ENCODE measurements at places on chromosomes 2 and 18. TPM values are rescaled to one million over a fixed set of nuclear protein-coding genes. Genes with fewer than 3 reads are reported as not detected.

SLC16A14 gene
- polyA plus RNA-seq, result not detected

COL4A4 gene
- polyA plus RNA-seq, result not detected

DNAJC5G gene
- not detected for polyA plus RNA-seq

DNA sequence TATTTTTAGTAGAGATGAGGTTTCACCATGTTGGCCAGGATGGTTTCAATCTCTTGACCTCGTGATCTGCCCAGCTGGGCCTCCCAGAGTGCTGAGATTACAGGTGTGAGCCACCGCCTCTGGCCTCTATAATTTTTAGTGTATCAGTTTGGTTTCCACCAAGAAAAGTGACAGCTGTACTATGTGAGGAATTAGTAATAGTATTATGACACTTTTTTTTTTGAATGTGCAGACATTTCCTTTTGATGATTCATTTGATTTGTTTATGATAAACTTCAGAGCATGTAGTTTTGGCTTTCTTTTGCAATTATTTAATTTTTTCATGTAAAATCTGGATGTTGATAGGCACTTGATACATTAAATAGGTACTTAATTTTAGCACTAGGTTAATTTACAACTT is 61.5 kb downstream of the PTPN4 start:
- no peak overlapping the region for H3K27ac ChIP-seq
- no peak for DNase-seq
- H3K36me3 ChIP-seq, result no peaks in the 10 kb centered on the region
- H3K27me3 ChIP-seq, result no peaks in the 10 kb centered on the region

DNA sequence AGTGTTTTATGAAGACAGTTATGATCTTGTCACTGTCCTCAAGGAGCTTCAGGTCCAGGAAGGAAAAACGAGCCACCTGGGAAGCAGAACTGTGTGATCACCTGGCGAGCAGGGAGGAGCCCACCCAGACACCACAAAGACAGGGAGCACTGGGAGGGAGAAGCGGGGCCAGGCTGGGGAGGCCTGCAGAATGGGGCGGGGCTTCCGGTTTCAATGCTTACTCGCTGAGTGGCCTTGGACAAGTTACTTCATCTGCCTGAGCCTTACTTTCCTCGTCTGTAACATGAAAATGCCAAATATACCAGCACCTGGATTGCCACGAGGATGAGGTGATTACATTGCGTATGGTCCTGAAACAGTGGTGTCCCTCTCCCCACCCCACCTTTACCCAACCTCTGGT is 227.5 kb downstream of the ANKRD30B start:
- no peak for DNase-seq
- no peaks in the 10 kb centered on the region for H3K27me3 ChIP-seq
- H3K36me3 ChIP-seq, result no peaks in the 10 kb centered on the region
- H3K27ac ChIP-seq, result no peak overlapping the region

- H3K27ac ChIP-seq, result no peak overlapping the region
- no peaks in the 10 kb centered on the region for H3K36me3 ChIP-seq
- no peak for DNase-seq
- H3K4me1 ChIP-seq, result no peaks in the 10 kb centered on the region
- no peak overlapping the region for H3K4me3 ChIP-seq
Observed at GRCh38 chr18:37838083-37838482, 272.5 kb upstream of the CELF4 start.

CSRNP3 gene
- polyA plus RNA-seq, result not detected

GRCh38 chr2:218819093-218819492 is 12.5 kb downstream of the PRKAG3 start:
- H3K27ac ChIP-seq, result no peak overlapping the region
- no peak overlapping the region for H3K4me3 ChIP-seq
- DNase-seq, result no peak
- no peaks in the 10 kb centered on the region for H3K36me3 ChIP-seq

- H3K27me3 ChIP-seq, result no peaks in the 10 kb centered on the region
- H3K27ac ChIP-seq, result no peak overlapping the region
- DNase-seq, result no peak
- H3K4me3 ChIP-seq, result no peak overlapping the region
- no peaks in the 10 kb centered on the region for H3K36me3 ChIP-seq
Observed at GRCh38 chr2:123101434-123101833, 923.7 kb upstream of the CNTNAP5 start.

VWC2L gene
- not detected for polyA plus RNA-seq

DNA sequence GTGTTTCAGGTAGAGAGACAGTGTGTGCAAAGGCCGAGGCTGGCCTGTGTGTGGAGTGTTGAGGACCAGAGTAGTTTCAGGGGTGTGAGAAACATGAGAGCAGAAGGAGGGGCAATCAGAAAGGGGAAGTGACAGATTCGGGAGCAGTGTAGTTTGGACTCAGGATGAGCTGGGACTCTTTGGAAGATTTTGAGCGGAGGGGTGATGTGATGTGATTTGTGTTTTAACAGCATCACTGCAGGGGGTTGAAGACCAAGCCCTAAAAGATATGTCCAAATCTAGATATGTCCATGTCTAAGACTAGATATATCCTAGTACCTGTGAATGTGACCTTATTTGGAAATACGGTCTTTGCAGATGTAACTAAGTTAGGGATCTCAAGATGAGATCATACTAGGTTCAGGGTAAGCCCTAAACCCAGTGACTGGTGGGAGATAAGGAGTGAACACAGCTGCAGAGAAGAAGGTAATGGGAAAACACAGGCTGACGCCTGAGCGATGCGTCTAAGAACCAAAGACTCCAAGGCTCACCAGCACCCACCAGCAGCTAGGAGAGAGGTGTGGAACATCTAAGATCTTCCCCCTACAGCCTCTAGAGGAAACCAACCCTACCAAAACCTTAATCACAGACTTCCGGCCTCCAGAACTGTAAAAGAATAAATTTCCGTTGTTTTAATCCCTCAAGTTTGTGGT is 38.5 kb upstream of the MYO3B start:
- DNase-seq, result no peak
- H3K4me3 ChIP-seq, result no peak overlapping the region
- H3K4me1 ChIP-seq, result no peaks in the 10 kb centered on the region
- no peak overlapping the region for H3K27ac ChIP-seq
- no peaks in the 10 kb centered on the region for H3K36me3 ChIP-seq
- no peaks in the 10 kb centered on the region for H3K27me3 ChIP-seq

- no peak overlapping the region for H3K4me3 ChIP-seq
- no peak for DNase-seq
- H3K4me1 ChIP-seq, result peaks cover 7% of the 10 kb centered on the region
- peaks cover 4% of the 10 kb centered on the region for H3K27me3 ChIP-seq
Observed at GRCh38 chr2:232876978-232877441, 6.9 kb downstream of the SNORC start.

GRCh38 chr2:99678625-99679024 is 188.8 kb upstream of the REV1 start:
- H3K36me3 ChIP-seq, result no peaks in the 10 kb centered on the region
- no peaks in the 10 kb centered on the region for H3K4me1 ChIP-seq
- H3K4me3 ChIP-seq, result no peak overlapping the region

DNA sequence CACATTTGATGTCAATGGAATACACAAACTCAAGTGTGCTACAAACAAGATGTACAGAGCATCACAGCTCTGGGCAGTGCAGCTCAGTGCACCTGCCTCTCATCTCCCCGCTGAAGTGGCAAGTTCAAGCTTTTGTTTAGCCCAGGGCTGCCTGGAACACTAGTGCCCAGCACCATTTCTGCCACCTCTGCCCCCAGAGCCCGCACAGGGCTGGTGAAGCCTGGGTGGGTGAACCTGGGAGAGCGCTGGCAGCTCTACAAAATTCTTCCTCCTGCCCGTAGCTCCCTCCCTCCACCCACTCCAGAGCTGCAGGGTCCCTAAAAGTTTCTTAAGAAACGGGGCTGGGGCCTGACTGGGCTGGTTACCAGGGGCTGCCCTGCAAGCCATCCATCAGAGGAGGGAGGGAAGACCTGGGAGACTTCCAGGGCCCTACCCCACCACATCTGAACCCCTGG is 1.5 kb downstream of the HES6 start:
- no peak for DNase-seq
- H3K4me1 ChIP-seq, result peaks cover 12% of the 10 kb centered on the region
- no peak overlapping the region for H3K4me3 ChIP-seq
- no peak overlapping the region for H3K27ac ChIP-seq
- no peaks in the 10 kb centered on the region for H3K36me3 ChIP-seq
- H3K27me3 ChIP-seq, result peaks cover 8% of the 10 kb centered on the region

DNA sequence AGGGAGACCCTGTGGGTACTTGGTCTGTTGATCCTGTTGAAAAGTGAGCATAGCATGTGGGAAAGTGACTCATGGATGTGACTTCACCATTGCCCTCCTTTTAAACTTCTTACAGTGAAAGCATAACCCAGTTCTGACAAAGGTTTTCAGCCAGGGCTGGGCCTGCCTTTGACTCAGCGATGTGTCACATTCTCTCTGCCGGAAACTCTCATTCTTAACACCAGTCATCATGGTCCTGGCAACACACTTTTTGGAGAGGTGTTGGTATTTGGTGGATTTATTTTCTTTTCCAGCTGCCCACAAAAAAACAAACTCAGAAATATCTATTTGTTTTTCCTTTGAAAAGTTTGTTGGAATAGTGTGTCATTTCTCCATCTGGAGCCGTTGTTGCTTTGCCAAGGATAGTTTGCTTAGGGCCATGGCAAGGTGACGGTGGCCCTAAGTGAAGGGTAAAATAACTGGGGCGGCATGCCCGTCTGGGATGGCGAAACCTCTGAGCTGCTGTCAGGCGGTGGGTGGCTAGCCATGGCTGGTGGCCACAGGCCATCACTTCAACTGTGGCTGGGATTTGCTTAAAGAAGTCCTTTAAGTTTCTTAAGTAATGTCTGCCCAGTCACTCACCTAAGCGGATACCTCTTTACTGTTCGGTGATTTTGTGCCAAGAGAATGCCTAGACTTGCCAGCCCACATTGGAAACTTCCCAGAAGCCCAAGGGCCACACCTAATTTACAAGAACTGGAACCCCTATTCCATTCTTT is 123.3 kb downstream of the LTBP1 start:
- H3K36me3 ChIP-seq, result no peaks in the 10 kb centered on the region
- H3K4me1 ChIP-seq, result no peaks in the 10 kb centered on the region
- no peak overlapping the region for H3K4me3 ChIP-seq
- no peak for DNase-seq
- no peak overlapping the region for H3K27ac ChIP-seq

CHRND gene
- not detected for polyA plus RNA-seq

GPR35 gene
- polyA plus RNA-seq, result 0.71 TPM

AQP12B gene
- polyA plus RNA-seq, result not detected

DNA sequence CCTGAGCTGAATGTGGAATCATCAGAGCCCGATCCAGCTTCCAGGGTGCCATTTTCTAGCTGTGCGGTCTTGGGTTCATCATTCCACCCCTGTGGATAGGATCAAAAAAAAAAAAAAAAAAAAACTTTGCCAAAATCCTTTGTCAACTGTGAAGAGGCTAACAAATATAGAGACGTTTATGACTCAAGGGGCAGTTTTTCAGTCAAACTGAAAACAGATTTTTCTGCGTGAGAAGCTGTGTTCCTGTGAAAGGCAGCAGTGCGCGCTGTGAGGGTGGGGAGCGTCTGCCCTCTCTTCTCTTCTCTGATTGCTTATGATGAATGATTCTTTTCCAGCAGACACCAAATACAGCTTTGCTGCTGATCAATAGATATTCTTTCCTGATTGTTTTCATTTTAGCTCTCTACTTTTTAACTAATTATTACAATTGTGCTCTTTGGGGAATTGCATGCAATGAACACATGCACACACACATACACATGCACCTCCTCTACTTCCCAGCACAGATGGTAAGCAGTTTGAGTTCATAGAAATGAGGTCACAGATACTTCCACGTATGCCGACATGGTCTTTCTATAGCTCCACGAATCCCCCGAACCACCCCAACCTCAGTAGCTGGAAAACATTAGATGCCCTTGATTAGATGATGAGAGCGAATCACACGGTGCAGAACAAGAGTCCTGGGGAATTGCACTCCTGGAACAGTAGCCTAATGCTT is 175.4 kb downstream of the NRP2 start:
- H3K27me3 ChIP-seq, result no peaks in the 10 kb centered on the region
- H3K4me3 ChIP-seq, result no peak overlapping the region
- no peaks in the 10 kb centered on the region for H3K4me1 ChIP-seq
- no peaks in the 10 kb centered on the region for H3K36me3 ChIP-seq
- no peak for DNase-seq

MOCOS gene
- not detected for polyA plus RNA-seq

DNA sequence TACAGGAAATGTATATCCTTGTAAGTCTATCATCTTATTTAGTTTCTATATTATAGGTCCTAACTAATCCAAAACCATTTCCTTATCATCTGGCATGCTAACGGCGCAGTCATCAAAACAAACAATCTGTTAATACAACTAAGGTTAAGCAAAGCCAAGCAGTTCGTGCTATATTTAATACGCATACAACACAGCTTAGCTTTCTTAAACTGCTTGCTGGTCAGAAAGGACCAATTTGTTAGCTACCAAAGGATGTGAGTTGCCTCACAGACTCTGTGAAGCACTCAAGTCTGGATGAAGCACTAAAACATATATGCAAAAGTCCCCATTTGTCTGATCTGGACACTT is 67.0 kb downstream of the ZEB2 start:
- no peak overlapping the region for H3K4me3 ChIP-seq
- no peaks in the 10 kb centered on the region for H3K27me3 ChIP-seq
- no peak for DNase-seq
- H3K27ac ChIP-seq, result no peak overlapping the region
- H3K4me1 ChIP-seq, result peaks cover 8% of the 10 kb centered on the region

DNA sequence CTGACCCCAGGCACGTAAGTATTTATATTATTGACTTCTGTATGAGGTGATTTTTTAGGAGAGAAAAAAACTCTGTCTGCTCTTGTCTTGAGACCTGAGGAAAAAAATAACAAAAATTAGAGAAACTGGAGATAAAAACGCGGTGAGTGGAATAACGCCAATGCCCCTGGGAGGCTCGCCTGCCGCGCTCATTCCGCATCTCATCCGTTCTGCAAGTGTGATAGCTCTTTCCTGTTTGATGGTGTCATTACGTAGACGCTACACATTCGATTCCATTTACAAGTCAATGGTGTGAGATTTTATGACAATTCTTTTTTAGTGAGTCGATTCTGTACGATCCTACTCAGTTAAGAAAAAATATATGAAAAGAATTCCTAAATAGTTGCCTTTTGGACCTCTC is 194.3 kb upstream of the SMIM21 start:
- H3K36me3 ChIP-seq, result no peaks in the 10 kb centered on the region
- no peaks in the 10 kb centered on the region for H3K4me1 ChIP-seq
- H3K4me3 ChIP-seq, result no peak overlapping the region
- no peak overlapping the region for H3K27ac ChIP-seq

- no peak for DNase-seq
- no peak overlapping the region for H3K4me3 ChIP-seq
- H3K27ac ChIP-seq, result no peak overlapping the region
- no peaks in the 10 kb centered on the region for H3K36me3 ChIP-seq
- no peaks in the 10 kb centered on the region for H3K4me1 ChIP-seq
- H3K27me3 ChIP-seq, result no peaks in the 10 kb centered on the region
Observed at GRCh38 chr2:29726976-29727375, 194.4 kb downstream of the ALK start.

POTEI gene
- not detected for polyA plus RNA-seq

LIMS3 gene
- 5.1 TPM for polyA plus RNA-seq

DNA sequence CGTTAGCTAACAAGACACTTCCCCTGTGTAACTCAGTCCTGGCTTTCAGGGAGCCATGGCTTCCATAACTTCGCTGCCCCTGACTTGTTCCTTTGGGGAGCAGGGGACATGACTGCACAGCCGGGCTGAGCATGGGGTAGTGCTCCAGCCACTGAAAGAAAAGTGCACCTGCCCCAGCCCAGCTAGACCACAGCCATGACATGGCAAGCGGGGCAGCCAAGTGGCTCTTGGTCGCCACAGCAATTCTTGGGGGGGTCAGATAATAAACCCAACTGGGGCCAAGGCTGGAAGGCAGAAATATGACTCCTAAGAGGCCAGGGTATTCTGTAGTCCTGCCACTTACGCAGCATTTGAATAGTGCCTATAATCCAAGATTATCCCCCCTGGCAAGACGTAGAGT is 289.1 kb downstream of the GBX2 start:
- no peaks in the 10 kb centered on the region for H3K4me1 ChIP-seq
- H3K27ac ChIP-seq, result no peak overlapping the region
- DNase-seq, result no peak
- H3K36me3 ChIP-seq, result no peaks in the 10 kb centered on the region
- H3K27me3 ChIP-seq, result no peaks in the 10 kb centered on the region
